Stomach (tissue), 19 donors: ENCODE measurements at places on chromosomes 4 and X.

DNA sequence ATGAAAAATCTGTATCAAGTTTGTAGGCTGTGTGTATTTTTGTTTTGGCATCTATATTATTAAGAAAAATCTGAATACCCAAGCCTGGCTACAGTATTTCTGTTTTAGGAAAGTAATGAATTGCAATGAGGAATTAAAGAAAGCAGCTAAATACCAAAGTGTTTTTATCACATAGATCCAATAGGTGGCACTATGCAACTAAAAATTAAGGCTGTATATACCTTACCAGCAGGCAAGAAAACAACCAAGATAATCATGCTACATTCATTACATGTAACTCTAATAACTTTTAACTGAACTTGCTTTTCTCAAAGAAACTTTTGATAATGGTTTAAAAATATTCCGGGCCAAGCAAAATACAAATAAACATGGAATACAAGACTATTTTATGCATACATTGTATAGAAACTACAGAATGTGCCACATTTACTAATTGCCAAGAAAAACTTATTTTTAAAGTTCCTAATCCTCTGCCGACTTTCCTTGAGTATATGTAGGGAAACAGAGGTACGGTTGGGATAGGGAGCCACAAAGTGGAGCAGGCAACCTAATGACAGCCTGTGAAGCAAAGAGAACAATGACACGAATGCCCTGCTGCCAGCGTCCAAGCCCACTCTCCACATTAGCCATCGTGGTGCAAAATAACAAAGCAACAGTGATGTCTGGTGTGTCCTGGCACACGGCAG is 63.7 kb downstream of the SEC24D start:
- DNase-seq: no peak

DNA sequence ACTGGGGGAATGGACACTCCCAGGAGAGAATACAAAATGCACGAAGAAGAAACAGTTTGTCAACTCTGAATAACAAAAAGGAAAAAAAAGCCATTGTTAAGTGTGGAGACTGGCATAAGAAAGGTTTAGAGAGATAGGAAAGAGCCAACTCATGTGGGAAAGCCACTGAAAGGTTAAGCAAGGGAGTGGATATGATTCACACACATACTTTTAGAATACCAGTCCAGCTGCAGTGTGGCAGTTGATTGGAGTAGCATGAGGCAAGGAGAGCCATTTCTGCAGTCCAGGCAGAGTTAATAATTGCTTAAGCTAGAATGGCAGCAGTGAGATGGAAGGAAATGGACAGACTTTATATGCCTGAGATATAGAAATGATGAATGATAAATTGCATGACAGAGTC is 36.9 kb upstream of the ADAD1 start:
- no peak for DNase-seq

DNA sequence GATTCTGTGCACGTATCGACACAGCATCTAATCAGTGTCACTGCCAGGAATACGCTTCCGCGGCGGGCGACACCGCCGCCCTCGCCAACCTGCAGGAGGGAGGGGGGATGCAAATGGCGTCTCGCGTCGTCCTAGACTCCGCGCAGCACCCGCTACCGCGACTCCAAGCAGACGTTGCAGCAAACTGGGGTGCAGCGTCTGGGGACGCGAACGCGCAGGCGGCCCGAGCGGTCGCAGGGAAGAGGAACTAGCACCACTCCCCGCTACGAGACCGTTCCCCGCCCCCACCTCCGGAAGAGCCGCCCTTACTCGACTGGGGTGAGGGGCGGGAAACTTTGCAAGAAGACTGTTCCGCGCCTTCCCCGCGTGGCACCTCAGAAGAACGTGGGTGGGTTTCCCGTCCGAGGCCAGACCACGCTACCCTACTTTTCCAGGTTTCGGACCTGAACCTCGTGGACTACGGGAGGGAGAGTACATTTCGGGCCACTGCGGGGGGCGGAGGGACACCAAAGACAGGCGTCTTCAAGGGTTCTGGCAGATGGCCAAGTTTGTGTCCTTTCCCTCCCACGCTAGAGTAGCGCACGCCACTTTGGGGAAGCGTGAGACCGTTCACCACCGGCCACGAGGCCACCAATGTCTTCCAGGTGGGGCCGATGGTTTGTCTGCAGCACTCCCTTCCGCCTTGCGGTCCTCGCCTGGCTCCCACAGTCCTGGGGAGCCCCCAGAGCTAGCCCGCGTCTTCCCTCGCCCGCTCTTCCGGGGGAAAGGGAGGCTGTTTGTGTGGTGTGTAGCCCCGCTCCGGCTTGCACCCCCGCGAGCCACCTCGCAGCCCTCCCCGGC is 78.0 kb upstream of the BCOR start:
- peak; percentile 65 for DNase-seq

GRCh38 chr4:25030277-25031076 is at the start of gene LGI2:
LGI2 (minus strand) TSS chr4:25030946; CDS start chr4:25030693, 253 bp downstream.
- DNase-seq: peak; percentile 68

DNA sequence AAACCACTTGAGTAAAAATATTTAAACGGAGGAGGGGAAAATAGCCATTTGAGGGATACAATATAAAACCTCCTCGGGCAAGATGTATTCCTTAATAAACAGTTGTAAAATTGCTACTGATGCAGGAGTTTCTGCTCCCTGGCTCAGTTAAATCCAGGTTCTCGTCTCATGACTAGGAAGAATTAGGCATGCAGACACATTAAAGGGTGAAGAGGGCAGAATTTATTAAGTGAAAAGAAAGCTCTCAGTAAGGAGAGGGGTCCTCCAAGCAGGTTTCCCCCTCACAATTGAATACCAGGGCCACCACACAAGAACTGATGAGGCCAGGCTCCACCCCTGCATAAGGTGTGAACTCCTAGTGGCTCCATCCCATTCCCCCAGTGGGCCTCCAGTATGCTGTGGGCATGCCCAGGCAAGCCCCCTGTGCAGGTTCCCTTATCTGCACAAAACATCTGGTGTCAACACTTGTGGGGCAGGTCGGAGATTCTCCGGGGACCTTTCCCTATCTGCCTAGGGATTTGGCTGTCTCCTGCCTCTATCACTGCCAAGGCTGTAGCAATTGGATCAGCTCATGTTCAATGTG is 80.4 kb downstream of the HS6ST2 start:
- DNase-seq: no peak

DNA sequence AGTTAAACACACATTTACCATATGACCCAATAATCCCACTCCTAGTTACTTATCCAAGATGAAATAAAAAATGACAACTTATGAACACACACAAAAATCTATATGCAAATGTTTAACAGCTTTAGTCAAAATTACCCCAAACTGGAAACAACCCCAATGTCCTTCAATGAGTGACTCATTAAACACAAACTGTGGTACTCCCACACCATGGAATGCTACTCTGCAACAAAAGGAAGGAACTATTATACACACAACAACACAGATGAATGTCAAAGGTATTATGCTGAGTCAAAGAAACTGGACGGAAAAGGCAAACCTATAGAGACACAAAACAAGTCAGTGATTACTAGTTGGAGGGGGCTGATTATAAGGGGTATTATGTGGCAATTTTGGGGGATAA is 40.5 kb downstream of the MED14 start:
- DNase-seq: no peak

- no peak for DNase-seq
Observed at GRCh38 chr4:498328-498904, 540 bp downstream of the ZNF721 start.

GRCh38 chr4:125235971-125236370 is 78.8 kb upstream of the FAT4 start:
- no peak for DNase-seq

GRCh38 chr4:108272046-108272445 is 103.3 kb upstream of the LEF1 start:
- DNase-seq: no peak

GRCh38 chrX:80246271-80246670 is 174.0 kb upstream of the TENT5D start:
- no peak for DNase-seq

DNA sequence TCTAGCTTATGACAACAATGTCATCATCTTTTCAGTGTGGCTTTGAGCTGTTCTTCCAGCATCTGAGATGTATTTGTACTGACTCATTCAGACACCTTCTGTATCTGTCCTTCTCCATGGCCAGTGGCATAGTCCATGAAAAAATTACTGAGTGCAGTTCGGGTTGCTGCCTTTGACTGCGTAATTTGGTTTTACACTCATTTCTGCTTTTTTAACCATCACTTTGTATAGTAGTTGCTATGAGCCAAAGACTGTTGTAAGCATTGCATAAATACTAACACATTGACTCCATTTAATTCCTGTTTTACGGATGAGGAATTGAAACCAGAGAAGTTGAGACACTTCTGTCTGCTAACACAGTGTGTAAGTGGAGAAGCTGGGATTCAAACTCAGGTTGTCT is 190.7 kb upstream of the MID1 start:
- DNase-seq: no peak

- no peak for DNase-seq
Observed at GRCh38 chr4:60502733-60503132, 697.4 kb upstream of the ADGRL3 start.

GRCh38 chrX:68935362-68935761 is 106.5 kb downstream of the EFNB1 start:
- no peak for DNase-seq

- peak; percentile 55 for DNase-seq
Observed at GRCh38 chr4:147590249-147590920, 26.8 kb upstream of the TMEM184C start.
